Stimulated activated CD8-positive, alpha-beta memory T cell treated with anti-CD3 and anti-CD28 coated beads, Interleukin-15, amount 100 ng/mL, for 4 hours (primary cell): ENCODE measurements at places on chromosomes 6 and 20.

DNA sequence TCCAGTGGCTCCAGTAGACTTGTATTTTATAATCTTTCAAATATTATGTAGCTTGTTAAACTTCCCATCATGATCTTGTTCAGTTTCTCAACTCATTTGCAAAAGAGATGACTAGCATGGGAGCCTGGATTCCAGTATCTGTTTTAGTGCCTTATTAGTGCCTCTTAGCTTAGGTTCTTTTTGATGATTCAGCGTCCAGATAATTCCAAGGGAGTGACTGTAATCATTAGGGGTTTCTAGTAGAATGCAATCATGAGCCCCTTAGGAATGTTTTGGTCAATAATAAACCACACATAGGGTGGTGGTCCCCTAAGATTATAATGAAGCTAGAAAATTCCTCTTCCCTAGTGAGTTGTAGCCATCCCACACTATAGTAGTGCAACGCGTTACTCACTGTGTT lies 7.0 kb downstream of the CD2AP start:
- no peak for DNase-seq

GRCh38 chr6:158705386-158706126 lies 55.7 kb downstream of the SYTL3 start:
- no peak for DNase-seq

DNA sequence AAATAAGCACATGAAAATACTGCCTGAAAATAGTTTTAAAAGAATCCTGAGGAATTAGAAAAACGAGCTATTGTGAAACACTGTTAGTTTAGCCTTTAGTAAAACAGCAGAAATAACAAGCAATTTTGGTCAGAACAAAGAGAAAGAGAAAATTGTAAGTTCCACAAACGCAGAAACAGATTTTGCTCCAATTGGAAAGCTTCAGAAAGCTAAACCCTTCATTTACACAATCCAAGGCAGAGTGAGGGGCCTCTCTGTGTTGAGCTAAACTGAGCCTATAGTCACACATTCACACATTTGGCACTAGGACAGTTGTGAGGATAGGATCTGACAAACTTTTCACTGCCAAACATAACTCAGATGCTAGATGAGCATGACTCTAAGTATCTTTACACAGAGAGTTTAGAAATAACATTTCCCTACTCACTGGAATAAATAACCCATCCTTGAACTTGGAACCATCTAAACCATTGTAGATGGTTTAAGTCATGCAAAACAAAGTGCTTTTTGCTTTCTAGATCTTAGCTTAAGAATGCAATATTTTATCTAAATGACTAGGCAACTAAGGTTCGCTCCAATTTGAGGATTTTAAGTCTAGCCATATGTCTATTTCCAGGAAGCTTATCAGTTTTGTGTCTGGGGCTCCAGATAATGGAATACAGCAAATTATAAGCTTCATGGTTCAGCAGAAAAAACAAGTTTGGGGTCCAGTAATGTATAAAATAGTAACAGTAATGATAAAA lies 122.6 kb downstream of the SGK1 start:
- no peak for DNase-seq

DNA sequence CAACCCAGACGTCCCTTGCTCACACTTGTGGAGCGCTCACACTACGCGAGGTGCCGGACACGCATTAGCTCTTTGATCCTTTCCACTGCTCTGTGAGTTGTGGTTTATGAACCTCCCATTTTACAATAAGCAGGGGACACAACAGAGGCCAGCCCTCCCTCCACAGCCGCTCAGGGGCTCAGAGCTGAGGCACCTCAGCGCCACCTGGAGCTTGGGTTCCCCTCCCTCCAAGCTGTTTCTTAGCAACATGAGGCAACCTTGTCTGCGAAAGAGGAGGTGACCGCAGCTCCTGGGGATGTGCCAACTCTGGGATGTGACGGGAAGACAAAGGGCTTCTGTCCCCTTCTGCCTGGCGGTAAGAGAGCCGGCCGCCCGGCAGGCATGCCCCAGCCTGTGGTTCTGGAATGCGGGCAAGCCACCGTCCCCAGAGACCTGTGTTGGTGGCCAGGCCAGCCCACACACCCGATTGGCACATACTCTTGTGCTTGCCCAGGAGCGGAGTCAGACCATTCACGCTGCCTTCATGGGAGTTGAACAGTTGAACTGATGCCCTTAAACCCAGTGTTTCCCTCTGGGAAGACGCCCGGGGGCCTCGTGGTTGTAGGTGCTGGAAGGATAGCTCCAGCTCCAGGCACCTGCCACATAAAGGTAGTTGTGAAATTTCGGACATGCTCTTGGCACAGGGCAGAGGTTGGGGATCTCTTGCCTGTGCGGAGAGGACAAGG lies 44.5 kb downstream of the RBM38 start:
- no peak for DNase-seq

GRCh38 chr20:9196110-9196509 lies 127.2 kb downstream of the PLCB4 start:
- DNase-seq: no peak

DNA sequence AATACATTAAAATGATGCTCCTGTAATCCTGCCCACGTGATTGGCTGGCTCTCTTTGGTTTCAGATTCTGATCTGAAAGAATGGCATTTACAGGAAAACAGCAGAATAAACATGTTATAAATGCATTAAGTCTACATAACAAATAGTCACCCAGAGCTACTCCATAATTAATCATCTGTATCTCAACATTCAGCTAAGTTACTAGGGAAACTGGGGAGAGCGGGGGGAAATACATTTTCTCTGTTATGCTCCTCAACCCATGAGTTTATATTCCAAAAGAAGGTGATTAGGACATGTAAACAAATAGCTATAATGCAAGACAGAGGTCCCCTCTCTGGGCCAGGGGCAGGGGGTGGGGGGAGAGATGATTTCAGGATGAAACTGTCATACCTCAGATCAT lies 58.5 kb downstream of the MAP7 start:
- DNase-seq: no peak

GRCh38 chr6:139602577-139602976 lies 228.1 kb upstream of the CITED2 start:
- no peak for DNase-seq

GRCh38 chr20:20992277-20992676 lies 113.9 kb downstream of the LINC00237 start:
- DNase-seq: no peak

DNA sequence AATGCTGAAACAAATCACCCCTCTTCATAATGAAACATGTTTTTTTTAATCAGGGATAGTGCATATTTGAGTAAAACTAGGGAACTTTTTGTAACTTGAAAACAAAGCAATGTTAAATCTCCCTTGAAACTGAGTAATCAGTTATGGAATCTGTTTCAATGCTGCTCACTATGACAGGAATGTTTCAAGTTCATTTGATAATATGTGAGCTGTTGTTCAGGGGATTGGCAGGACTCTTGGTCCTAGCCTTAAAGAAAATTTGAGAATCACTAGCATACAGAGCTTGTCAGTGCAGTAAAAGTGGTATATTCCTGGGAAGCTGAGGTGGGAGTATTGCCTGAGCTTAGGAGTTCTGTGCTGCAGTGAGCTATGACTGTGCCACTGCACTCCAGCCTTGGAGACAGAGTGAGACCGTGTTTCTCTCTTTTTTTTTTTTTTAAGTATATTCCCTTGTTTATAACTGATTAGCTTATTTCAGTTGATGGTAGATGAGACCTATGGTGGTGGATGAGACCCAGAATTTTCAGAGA lies 21.6 kb upstream of the CALHM6 start:
- DNase-seq: no peak

GRCh38 chr6:40355066-40355465 lies 232.1 kb downstream of the LRFN2 start:
- DNase-seq: no peak

DNA sequence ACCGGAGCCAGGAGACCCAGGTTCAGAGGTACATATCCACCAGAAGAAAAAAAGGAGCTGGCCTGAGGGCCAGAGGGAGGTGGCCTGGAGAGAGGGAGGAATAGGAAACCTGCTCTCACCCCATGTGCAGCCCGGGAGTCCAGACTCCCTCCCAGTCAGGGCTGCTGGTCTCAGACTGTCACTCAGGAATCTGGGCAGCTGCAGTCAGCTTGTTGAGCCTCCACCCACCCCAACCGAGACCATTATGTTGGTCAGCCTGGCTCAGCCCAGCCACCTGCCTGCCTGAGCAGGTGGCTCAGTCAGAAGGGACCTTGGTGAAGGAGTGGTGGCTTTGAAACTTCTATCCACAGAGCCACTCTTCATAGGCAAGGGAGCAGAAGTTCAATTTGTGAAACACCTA lies 53.3 kb upstream of the EPB41L1 start:
- DNase-seq: no peak

DNA sequence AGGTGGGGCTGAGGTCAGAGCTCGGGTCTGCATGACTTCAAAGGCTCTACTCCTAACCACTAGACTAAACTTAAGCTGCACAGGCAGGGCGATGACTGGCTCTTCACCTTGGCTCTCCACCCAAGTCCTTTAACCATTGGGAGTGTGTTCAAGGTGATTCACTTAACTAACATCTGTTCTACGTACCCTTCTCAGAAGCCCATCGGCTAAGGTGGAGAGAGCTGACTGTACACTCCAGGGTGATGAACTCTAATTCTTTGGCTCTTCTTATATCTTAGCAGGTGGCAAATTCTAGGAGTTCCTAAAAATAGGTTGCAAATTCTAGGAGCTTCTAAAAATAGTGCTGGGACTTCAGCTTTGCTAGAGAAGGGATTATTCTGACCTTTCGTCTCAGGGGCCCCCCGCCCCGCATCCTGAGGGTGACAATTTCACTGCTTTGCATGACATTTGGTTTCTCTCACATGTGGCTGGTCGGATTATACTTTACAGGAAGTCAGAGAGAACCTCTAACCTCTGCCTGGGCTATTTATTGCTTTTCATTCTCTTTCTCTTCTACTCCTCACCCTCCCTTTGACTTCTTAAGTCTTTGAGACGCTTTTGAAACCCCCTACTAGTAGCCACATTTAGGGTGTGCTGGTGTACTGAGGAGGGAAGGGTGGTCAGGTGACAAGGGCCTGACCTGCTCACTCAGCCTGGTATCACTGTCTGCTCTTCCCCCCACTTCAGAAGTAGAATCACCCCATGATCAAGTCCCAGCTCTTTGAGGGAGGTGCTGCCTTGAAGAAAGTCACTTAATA lies 55.5 kb downstream of the PRDM1 start:
- peak; percentile 34 for DNase-seq

DNA sequence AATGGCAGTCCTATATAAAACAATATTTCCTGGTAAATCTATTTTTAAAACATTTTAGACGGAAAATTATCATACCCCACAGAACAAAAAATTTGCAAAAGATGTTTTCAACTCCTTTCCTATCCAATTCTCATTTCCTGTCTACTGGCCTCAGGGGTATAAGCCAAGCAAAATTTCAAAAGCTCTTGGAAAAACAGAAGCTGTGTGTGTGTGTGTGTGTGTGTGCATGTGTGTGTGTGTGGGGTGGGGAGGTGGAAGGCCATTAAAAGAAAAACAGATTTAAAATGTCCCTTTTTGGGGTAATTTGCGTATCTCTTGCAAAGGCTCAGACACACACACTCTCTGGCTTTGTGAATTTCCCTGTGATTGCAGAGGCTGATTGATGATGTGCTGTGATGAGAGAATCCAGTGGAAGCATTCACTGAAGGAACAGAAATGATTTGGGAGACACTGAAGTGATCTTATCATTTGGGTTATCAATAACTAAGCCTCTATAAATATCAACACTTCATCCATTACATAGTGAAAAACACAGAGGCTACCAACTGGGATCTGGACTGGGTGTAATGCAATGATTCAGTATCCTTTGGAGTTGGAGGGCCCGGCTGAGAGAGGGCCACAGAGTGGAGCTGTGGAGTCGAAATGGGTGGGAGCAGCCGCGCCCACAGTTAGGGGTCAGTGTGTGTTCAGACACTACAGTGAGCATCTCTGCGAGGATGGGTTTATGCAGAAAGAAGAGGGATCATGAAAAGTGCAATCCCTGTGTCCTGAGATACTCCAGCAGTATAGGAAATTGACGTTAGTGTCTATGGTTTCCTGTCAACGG lies 106.8 kb upstream of the PREP start:
- no peak for DNase-seq

- DNase-seq: no peak
Measured at GRCh38 chr6:119594907-119595306, 245.3 kb upstream of the MAN1A1 start.

- DNase-seq: no peak
Measured at GRCh38 chr6:128516514-128516898, 3.9 kb downstream of the PTPRK start.

GRCh38 chr20:13249118-13249797 lies 28.2 kb downstream of the ISM1 start:
- DNase-seq: no peak

DNA sequence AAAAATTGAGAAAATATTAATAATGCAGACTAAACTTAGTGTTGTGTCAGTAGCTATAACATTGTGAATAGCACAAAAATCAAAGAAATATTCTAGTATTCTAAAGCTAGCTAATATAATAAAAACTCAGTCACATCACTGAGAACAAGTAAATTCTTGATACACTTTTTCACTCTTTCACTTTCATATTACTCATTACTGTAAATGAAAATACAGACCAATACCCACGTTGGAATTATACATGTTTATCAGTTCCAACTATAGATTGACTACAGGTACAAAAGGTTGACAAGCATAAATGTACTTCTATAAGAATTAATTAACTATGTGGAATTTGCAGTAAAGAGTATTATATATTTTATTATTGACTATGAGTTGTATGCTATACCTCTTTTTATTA lies 1043.4 kb upstream of the FLRT3 start:
- no peak for DNase-seq

DNA sequence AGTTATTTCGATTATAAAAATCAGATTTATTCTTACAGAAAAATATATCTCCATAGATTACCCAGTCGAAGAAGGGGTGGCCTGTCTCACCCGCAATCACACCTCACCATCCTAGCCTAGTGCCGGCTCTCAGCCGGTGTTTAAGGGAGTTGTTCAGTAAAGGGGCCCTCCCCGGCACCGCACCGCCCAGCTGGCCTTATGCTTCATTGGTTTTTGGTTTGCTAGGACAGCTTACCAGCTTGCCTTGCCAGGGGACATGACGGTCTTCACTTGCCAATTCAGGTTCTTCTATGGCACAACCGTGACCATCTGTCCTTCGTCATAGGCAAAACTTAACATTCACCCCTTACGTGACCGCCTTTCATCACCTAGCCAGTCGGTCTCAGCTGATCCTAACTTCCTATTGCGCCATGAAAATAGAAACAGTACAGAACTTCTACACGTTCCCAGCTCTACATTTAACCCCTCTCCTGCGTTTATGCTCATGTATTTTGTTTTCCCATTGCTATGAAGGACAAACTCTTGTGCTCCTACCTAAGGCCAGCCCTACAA lies 44.7 kb upstream of the SLC22A16 start:
- no peak for DNase-seq
